Activated B cell treated with CpG ODN at 0.5 μM for 24 hours (primary cell): ENCODE measurements at places on chromosomes 2 and 18.

GRCh38 chr2:98895901-98896300 lies 40.1 kb downstream of the CRACDL start:
- no peak for DNase-seq

- DNase-seq, result no peak
Observed at GRCh38 chr2:5869936-5870335, 177.8 kb downstream of the SOX11 start.

GRCh38 chr2:71498261-71498701 lies 44.9 kb downstream of the DYSF start:
- no peak for DNase-seq

DNA sequence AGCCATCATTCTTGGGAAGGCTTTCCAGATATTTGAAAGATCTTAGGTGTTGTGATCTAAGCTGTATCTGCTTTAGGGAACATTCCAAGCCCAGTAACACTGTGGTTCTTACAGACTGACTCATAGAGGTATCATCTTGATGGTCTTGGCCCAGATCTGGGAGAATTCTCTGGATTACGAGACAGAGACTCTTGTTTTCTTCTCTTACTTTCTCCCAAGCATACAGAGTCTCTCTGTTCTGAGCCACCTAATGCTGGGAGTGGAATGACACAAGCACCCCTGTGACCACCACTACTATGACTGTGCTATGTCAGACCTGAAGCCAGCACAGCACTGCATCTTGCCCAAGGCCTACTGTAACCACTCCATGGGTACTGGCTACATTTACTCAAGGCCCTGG lies 81.0 kb upstream of the EPAS1 start:
- no peak for DNase-seq

DNA sequence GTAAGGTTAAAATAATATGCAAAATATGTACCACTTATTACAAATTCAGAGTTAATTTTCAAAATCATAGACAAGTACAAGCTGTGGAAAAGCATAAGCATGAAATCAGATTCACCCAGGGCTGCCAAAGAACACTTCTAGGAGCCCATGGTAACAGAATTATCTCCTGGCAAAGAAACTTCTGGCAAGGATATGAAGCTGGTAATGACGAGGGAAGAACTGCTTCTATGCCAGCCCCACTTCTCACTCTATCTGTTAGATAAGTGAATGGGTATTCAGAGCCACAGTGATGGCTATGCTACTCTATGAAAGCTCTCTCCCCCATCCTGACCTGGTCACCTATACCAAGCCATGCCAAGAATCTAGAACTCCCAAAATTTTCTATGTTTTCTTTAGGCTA lies 36.9 kb upstream of the PDE1A start:
- no peak for DNase-seq

DNA sequence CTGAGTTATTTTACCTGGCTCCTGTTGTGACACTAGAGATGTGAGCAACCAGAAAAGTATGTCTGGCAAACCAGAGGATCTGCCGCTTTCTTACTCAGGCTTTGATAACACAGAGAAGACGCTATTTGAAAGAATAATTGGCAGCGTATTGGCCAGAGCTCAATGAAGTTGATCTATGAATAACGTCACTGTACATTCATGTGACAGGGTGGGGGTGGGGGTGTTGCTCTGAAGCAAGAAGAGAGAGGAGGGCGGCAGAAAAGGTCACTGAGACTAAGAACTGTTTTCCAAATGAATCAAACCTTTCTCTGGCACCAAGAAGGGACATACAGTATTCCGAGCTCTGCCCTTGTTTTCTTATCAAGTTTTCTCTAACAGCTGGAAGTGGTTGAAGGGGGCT lies 1.7 kb upstream of the ONECUT2 start:
- DNase-seq, result no peak

- DNase-seq, result no peak
Observed at GRCh38 chr2:150572961-150573395, 85.5 kb upstream of the RND3 start.

- DNase-seq, result no peak
Observed at GRCh38 chr2:11543337-11544216, 9.7 kb downstream of the GREB1 start.

DNA sequence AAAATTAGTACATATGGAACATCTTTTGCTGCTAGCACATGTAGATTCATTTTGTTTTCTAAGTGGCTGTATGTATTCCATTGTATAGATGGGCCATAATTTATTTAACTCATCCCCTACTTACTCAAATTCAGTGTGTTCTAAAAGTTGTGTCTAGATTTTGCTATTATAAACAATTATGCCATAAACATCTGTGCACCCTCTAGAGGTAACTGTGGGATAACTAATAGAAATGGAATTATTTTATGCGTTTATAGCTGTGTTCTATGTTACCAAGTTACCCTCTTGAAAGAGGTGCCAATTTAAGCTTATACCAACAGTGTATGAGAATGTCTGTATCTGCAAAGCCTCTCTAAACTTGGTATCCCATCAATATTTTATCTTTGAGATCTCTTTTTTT lies 100.4 kb downstream of the MMADHC start:
- no peak for DNase-seq

GRCh38 chr2:620004-620403 lies 57.2 kb downstream of the TMEM18 start:
- DNase-seq, result no peak

GRCh38 chr2:26530696-26531095 lies 52.8 kb upstream of the OTOF start:
- DNase-seq, result no peak

- DNase-seq, result no peak
Observed at GRCh38 chr2:120133572-120134244, 89.5 kb downstream of the TMEM185B start.

GRCh38 chr2:234715671-234716250 lies 218.9 kb upstream of the ARL4C start:
- no peak for DNase-seq

GRCh38 chr18:35131387-35132020 lies 90.3 kb downstream of the MAPRE2 start:
- DNase-seq, result no peak

GRCh38 chr2:27627963-27628766 lies 647 bp downstream of the CCDC121 start:
- no peak for DNase-seq

- no peak for DNase-seq
Observed at GRCh38 chr18:53567929-53568574, 656.4 kb downstream of the MBD2 start.

DNA sequence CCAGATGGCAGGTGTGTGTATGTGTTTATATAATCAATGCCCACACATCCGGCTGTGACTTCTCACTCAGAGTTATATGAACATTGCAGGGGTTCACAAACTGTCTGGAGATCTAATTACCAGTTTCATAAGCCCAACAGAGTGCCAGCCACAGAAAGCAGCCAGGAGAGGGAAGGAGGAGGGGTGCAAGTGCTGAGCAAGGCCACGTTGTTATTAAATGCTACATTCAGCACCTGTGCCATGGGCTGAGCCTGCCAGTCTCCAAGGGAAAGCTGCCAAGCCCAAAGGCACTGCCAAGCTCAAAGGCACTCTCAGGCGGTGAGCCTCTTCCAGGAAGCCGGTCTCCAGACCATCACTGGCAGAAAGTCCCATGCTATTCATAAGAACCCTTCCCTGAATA lies 17.4 kb downstream of the XDH start:
- DNase-seq, result no peak

DNA sequence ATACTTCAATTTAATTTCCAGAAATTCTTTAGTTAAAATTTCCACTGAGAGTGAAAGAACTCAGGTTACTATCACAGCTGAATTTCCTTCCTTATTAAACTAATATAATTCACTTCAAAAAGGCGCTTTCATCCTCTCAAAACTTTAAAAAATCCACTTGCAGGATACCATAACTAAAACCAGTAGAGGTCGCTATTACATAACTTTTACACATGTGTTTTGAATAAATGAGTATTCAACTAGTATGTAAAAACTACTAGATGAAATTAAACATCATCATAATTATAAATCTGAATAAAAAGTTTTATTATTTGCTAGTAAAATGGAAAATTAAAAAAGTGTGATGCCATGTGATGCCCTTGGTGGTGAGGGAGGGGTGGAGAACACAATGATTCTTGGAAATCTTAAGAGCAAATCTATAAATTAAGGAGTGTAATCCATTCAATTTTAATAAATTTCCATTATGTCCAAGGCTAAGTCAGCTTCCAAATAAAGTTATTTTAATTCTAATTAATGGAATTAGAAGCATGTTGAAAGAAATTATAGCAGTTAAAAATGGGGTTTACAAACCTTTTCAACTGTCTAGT lies 61.4 kb downstream of the SOS1 start:
- DNase-seq, result no peak

DNA sequence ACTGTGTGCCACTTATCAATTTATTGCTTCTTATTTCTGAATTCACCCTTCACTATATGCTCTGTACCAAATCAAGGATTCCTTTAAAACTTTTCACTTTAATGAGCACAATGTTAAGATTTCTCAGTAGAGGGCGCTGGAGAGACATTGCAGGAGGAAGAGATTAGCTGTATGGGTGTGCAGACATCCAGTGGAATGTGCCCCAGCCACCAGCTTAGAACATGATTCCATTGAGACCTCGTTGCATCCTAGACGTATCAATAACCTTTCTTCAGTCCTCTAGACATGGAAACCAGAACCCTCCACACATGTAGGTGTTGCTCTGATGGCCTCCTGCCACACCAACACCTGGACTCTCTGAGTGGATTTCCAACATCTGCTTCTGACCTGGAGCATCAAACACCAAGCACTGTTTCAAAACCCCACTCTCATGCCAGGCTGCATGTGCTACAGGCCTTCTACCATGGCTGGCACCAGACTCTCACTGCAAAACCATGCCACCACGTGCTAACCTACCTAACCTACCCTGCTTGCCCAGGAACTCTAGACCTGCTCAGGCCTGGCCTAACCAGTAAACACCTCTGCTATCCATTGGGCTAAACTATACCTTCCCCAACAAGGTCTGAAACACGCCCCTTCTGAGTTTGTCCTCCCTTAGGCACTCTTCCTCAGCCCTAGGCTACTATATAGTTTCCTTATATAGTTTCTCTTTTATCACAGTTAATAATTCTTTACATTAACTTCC lies 633.2 kb upstream of the PKDCC start:
- DNase-seq, result no peak

DNA sequence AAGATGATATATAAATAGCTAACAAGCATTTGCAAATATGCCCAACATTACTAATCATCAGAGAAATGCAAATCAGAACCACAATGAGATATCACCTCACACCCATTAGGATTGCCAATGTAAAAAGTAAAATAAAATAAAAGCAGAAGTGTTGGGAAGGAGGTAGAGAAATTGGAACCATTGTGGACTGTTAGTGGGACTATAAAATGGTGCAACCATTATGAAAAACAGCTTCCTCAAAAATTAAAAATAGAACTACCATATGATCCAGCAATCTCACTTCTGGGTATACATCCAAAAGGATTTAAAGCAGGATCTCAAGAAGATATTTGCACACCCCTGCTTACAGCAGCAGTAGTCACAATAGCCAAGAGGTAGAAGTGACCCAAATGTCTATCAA lies 99.8 kb upstream of the DAPL1 start:
- DNase-seq, result no peak

- DNase-seq, result no peak
Observed at GRCh38 chr2:172564376-172564775, 8.5 kb downstream of the PDK1 start.

GRCh38 chr2:143146366-143146765 lies 17.1 kb downstream of the ARHGAP15 start:
- no peak for DNase-seq

DNA sequence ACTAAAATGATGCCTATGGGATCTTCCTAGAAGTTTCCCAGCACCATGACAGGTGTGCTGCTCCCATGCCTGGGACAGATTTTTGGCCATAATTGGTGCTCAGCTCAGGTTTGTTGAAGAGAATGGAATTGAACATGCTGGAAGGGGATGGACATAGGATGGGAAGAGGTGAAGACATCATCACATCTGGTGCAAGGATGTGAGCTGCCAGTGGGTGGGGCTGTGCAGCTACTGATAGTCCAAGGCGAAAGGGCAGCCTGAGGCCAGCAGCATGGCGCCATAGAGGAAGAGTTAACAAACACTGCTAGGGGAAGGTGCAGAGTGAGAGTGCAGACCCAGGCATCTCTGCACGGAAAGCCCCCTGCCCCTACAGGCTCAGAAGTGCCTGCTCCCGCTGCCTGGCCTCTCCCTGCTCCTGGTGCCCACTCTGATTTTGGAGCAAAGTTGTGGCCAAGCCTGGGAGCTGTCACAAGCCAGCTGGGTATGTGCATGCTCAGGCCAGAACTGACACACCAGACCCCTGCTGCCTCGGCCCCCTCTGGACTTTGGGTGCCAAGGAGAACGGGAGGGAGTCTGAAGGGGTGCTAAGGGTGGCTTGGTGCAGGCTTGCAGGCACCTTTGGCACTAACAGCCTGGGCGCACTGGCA lies 178.6 kb downstream of the ZBTB7C start:
- no peak for DNase-seq
